ENCODE measurements at places on chromosomes 1 and 21. TPM values are rescaled to one million over a fixed set of nuclear protein-coding genes. Genes with fewer than 3 reads are reported as not detected.

Gene CR1L
- not detected for total RNA-seq

Gene SLC5A9
- total RNA-seq = not detected

Gene AUNIP
- total RNA-seq = 2.1 TPM

Gene PROK1
- not detected for total RNA-seq

Gene CFAP45
- total RNA-seq = 0.13 TPM

Gene ADCY10
- under 0.01 TPM for total RNA-seq

Gene CFH
- 12.6 TPM for total RNA-seq

Gene TTF2
- total RNA-seq = 21.2 TPM

Gene CELA2B
- total RNA-seq = not detected

Gene GJB5
- not detected for total RNA-seq

Gene GSTM2
- total RNA-seq = 3.7 TPM

Gene HSD3B2
- total RNA-seq = not detected

Gene ALPL
- total RNA-seq = 0.32 TPM

Gene MTARC2
- total RNA-seq = 14.7 TPM

Gene LAPTM5
- 11.2 TPM for total RNA-seq

Gene CHRM3
- 0.13 TPM for total RNA-seq

Gene ZNF648
- total RNA-seq = not detected

Gene ZNF697
- total RNA-seq = 35.2 TPM

Gene RAD54L
- total RNA-seq = 5.8 TPM

Gene RGS16
- 3.9 TPM for total RNA-seq

Gene OR10Z1
- not detected for total RNA-seq

Gene YOD1
- total RNA-seq = 6.4 TPM

Gene C1orf87
- not detected for total RNA-seq

Gene C1orf116
- not detected for total RNA-seq

Gene WDR3
- total RNA-seq = 9.4 TPM

Gene TMPRSS2
- not detected for total RNA-seq

Gene TRIM67
- not detected for total RNA-seq

Gene TNFRSF1B
- 23.9 TPM for total RNA-seq

Gene SH2D5
- 1.4 TPM for total RNA-seq

Gene KIF17
- total RNA-seq = 19.1 TPM

Gene OR2L5
- total RNA-seq = not detected

Gene MNDA
- total RNA-seq = not detected

Gene PPIAL4G
- total RNA-seq = not detected

Gene SEC16B
- total RNA-seq = 1.8 TPM
